Suppressor macrophage treated with lipopolysaccharide for 4 hours (primary cell): ENCODE measurements at places on chromosomes 3 and 15.

- peak; percentile 4 for DNase-seq
Measured at GRCh38 chr3:83928391-83928790, 1030.4 kb upstream of the CADM2 start.

DNA sequence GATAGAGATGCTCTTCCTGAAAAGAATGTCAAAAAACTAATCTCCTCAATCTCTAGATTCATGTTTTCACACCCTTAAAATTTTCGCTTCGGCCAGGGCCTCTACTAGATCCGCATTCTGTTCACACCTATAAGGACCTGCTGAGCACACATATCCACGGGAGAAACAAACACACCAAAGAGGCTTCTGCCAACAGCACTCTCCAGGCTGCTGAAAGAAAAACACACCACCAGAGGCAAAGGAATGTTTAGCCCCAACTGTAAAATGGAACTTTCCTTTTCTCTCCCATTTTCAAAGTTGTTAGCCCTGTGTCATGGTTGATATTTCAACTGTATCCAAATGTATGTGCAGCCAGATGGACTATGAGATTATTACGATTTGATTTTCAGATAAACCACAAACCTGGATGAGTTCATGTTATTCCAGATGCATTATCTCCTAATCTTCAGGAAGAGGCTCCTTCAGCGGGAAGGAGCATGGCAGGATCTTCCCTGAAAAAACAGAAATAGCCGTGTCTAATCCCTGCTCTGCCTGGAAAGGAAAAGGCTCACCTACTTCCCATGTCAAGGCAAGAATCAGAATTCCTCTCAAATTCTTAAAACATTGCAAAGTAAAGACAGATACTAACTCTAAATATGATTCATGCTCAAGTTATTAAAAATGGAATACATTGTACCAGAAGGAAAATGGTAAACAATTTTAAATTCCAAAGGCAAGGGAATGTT, 442.7 kb upstream of the NR2F2 start:
- DNase-seq, result no peak

- no peak for DNase-seq
Measured at GRCh38 chr3:26699553-26699952, 77.0 kb downstream of the LRRC3B start.

- DNase-seq, result no peak
Measured at GRCh38 chr3:114848082-114848481, 299.0 kb downstream of the ZBTB20 start.
